ENCODE measurements at places on chromosomes 4 and X. TPM values are rescaled to one million over a fixed set of nuclear protein-coding genes. Genes with fewer than 3 reads are reported as not detected.

SPATA4 gene
- total RNA-seq: 0.05 TPM

SCML1 gene
- 7.7 TPM for total RNA-seq

CSAG1 gene
- 60.4 TPM for total RNA-seq

MAGEB2 gene
- 0.15 TPM for total RNA-seq

PDGFC gene
- total RNA-seq: 11.0 TPM

All from A375 (cell line).